ENCODE measurements at places on chromosomes 13 and 19.

- peak; percentile 63 for DNase-seq
Measured at GRCh38 chr13:32426990-32427851, 709 bp downstream of the N4BP2L1 start.

- DNase-seq, result no peak
Measured at GRCh38 chr19:12944104-12944674, 1.5 kb upstream of the RAD23A start.

DNA sequence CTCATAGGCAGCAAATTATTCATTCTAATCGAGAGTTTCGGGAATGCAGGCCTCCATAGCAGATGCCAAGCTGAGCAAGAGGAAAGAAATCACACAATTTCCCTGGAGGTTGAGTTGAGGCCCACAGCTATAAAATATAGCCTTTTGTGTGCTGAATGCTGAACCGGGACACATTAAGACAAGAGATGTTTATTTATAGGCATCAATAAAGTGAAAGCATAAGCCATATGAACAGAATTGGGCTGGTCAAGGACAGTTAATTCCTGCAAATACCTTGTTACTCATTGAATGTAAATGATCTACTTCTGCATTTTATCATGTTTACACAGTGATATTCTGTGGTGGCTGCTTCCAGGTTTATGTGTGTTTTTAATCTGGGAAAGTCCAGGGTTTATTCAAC lies 461.7 kb downstream of the KLF12 start:
- DNase-seq, result no peak

- DNase-seq, result no peak
Measured at GRCh38 chr19:33434069-33434885, 60.8 kb downstream of the CEBPG start.

DNA sequence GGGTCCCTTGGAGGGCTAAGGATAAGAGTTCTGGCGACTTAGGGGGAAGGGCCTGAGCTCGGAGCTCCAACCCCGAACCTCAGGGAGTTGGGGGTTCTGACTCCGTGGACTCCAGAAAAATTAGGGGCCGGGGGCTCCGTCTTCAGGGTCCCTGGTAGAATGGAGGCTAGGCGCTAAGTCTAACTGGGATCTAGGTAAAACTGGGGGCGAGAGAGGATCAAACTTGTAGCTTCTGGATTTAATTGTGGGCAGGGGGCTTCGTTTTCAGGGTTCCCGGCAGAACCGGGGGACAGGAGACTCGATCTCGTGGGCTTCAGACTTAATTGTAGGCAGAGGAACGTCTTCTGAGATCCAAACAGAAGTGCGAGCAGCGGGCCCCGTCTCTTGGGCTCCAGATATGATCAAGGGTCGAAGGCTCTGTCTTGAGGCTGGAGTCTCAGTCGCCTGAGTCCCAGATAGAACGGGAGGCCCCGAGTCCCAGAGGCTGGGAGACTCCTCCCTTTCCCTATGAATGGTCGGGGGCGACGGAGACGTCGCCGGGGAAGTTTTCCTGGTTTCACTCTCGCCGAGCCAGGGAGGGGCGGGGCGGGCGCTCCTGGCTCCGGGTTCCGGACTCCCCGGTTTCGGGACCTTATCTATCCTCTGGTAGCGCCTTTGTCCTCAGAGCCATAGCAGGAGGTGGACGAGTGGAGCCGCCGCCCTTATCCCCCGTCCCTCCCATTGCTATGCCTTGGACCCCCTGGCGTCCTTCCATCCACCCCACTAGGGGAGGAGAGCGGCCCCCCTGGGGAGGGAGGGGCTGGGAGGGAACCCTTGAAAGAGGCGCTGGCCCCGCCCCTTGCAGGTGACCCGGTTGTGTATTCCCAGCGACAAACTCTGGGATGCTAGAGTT lies 1.3 kb downstream of the NECTIN2 start:
- DNase-seq, result no peak

- DNase-seq, result no peak
Measured at GRCh38 chr13:60210510-60211330, 47.0 kb upstream of the DIAPH3 start.

DNA sequence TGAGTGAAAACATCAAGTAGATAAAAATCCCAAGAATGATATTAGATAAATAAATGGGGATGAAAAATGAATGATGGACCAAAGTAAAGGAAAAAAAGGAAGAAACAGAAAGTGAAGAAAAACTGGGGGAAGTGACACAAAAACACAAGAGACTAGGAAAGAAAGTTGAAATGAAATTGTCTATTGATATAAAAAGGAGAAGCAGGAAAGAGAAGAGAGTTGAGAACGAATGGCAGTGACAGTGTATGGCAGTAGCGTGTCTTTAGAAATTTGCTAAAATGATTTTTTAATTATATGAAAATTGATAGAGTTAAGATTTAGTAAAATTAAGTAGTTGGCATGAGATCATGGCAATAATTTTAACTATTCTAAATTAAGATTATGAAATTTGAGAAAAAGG lies 36.3 kb upstream of the SGCG start:
- DNase-seq, result no peak

DNA sequence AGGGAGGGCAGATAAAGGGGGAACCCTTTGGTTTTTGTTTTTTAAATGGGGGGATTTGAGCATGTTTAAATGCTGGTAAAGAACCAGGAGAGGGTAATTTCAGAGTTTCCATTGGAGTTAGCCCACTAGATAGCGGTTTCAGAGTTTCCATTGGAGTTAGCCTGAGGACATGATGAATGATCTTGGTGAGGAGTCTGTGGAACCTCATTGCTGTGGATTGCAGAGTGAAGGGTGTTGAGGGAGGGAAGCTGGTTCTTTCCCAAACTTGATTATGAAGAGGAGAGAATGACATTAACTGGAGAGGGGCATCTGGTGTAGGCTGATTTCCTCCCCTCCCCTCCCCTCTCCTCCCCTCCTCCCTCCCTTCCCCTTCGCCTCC lies 5.0 kb downstream of the WASF3 start:
- no peak for DNase-seq

DNA sequence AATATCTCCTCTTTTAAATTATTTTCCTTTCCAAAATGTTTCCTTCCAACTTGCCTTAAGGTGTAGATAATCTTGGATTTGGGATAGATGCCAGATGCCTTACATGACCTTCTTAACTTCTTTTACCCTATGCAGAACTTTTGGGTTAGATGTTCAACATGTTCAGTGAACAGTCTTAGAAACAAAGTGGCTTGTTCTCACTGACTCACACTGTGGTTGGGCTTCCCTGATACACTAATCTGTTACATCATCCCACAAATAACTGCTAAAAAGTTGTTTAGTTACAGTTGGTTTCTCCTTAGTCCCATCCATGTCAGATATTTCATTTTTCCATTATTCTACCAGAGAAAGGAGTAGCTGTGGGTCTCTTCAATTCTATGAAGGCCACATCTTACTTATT lies 2638.2 kb downstream of the PCDH9 start:
- no peak for DNase-seq

- no peak for DNase-seq
Measured at GRCh38 chr13:100532090-100532766, 56.4 kb downstream of the GGACT start.

DNA sequence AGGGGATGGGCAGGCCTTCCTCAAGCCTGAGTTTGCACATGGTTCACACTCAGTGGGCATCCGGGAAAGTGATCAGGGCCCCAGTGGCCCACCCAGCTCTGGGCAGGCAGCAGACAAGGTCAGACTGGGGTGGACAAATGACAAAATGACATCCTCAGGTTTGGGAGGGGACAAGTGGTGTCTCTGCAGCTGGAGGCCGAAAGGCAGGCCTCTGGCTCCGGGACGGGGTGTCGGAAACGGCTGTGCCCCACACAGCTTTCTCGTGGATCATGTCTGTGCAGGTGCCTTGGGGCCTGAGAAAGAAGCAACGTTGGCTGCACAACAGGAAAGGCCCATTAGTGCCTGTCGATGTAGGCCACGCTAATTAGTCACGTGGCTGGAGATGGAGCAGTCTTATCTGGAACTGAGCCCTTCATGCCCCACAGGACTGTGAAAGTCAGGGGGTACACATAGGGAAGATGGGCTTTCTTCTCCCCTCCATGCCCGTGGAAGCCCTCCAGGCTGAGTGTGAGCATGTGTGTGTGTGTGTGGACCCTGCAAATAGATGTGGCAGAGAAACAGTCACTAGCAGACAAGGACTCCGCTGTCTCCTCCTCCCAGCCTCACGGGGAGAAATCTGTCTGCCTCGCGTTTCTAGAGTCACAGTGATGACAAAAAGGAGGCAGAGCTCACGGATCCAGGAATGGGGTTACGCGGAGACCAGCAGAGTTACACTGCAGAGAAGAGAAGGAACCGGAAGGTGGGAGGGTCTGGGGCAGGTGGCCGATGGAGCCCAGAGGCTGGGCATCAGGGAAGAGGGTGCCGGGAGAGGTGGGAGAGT lies 44.2 kb downstream of the CHST8 start:
- DNase-seq, result no peak

DNA sequence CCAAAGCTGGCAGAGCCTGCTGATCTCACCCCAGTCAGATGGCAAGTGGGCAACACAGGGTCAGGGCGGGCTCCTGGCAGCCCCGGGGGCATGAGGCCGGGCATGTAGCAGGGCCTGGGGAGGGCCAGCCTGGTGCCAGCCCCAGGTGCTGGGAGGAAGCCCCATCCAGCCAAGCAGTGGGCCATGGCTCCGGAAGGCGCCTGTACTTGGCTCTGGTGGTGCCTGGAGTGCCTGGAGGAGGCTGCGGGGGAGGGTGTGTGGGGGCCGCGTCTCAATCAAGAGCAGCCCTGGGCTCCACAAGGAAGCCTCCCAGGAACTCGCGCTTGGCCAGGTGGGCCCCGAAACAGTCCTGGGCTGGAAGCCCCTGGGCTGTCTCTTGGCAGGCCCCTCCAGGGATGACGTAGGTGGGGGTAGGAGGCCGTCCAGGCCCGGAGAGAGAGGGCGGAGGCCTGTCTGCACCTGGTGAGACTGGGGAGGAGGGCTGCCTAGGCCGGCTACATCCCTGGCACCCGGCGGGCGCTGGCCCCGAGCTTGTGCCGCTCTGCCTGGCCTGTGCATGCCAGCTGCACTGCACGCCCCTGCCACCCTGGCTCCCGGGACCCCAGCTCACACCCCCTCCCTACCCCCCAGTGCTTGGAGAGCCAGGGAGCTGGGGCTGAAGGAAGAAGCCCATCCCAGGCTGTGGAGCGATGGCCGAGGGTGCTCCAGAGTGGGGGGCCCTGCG lies 45.9 kb downstream of the COMP start:
- DNase-seq, result no peak

GRCh38 chr13:111247552-111247951 lies 72.9 kb upstream of the TEX29 start:
- DNase-seq, result no peak

- no peak for DNase-seq
Measured at GRCh38 chr13:50284540-50284939, 269.3 kb downstream of the KCNRG start.

GRCh38 chr19:4517451-4518057 lies 732 bp downstream of the PLIN4 start:
- DNase-seq, result no peak

DNA sequence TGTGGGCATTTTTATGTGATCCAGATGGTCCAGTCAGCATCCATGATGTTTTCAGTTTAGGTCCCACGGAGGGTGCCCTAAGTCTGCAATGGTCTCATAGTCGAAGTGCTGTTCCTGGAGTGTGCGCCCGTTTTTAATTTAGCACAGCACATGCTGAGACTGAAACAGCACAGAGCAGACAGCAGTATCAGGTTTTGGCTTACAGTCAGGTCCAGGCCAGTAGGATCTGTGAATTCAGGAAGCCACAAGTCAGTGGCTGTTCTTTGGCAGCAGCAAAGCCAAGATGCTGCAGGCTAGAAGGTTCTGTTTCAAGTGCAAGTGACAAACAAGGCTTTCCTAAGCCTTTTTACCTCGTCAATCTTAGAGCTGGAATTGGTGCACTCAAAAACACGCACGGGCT lies 18.3 kb downstream of the FBXO27 start:
- no peak for DNase-seq

DNA sequence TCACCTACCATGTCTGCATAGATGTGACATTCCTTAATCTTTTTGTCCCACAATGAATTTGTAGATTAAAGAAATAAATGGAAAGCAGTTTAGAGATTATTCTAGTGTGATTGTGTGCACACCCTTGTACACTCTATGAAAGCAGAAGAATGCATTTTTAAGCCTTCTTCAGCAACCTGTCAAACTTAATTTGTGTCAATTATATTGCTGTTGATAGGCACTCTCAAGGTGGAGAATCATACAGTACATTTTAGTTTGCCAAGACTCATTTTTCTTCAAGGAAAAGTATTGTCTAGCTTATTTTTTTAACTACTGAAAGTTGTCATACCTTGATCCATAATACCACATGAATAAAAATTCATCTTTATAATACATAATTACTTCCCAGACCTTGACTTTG lies 1898.9 kb downstream of the OLFM4 start:
- DNase-seq, result no peak

DNA sequence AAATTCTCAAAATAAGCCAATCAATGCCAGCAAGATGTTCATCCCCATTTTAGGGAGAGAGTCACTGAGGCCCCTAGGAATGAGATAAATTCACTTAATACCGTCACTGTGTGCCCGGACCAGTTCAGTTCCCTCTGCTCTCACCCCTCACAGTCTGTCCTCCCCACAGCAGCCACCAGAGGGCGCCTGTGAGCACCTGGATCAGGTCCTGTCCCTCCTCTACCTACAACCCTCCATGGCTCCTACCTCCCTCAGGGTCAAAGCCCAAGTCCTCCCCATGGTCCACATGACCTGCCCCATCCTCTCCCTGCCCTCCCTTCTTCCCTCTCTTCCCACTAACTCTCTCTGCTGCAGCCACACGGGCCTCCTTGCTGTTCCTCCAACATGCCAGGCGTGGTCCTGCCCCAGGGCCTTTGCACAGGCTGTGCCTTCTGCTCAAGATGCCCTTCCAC lies 42.0 kb upstream of the NFIC start:
- DNase-seq, result peak; percentile 77

DNA sequence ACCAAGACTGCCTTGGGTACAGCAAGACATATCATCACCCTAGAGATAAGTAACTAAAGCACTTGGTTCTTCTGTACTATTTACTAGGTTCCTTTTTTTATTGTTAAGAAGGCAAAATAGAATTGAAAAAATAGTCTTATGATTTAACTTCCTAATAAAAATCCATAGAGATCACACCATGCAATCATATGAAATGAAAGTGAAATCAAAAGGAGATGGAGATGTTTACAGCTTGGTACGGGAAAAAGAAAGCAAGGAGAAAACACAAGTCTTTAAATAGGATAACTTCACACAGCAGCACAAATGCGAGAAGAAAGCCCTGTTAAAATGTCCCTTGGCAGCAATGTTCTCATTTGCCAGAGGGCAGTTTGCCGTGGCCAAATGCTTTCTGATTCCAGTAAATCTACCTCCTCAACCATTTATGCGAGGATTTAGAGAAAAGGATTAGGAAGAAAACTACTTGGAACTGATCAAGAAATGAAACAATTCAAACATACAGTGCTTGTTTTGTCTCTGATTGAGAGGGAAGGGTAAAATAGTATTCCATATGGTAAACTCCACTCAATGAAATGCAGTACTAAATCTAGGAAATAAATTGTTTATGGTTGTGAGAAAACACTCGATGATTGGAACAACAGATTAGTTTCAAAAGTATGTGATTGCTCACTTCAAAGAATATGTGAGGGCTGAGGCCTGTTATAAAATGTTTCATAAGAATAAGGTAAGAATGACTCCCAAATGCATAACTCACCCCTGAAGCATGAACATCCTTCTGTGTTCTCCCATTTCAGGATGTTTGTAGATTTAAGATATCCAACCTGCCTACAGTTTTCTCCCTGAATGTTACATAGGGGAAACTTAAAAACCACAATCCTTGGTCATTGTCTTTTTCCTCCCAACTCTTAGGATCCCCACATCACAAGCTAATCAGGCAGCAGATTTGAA lies 487.8 kb downstream of the DACH1 start:
- no peak for DNase-seq

Data from GM13976 (cell line).